ENCODE measurements at places on chromosomes 3 and 15.
A peak's percentile ranks its signal among the peaks of the same experiment; 100 is the strongest.

- no peak for DNase-seq
Observed at GRCh38 chr3:99409961-99410360, 228.4 kb upstream of the COL8A1 start.

GRCh38 chr3:46627078-46627477, 14.8 kb downstream of the FAM240A start:
- DNase-seq: no peak

DNA sequence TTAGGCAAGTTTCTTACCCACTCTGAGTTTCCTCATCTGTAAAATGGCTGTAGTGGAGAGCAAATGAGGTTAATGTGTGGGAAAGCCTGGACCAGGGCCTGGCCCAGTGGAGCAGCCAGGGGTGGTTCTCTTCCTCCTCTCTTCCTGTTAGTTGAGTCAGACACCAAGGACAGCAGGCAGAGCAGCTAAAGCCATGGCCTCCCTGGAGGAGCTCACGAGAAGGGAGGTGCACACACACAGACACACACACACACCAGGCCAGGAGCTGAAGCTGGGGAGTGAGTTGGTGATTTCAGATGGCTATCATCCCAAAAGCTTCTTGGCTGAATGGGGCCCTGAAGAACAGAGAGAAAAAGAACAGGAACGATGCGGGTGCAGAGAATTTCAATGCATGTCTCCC, 33.2 kb upstream of the TSPAN3 start:
- no peak for DNase-seq

DNA sequence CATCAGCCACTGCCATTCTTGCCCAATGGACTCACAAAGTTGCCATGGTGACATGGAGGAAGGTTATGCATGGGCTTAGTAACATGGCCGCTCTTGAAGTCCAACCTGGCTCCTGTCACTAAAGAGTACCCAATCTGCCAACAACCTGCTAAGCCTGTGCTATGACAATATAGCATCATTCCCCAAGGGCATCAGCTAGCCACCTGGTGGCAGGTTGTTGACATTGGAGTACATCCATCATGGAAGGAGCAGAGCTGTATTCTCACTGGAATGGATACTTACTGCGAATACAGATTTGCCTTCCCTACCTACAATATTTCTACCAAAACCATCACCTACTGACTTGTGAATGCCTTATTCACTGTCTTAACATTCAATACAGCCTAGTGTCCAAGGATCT, 138.9 kb upstream of the RORA start:
- DNase-seq: no peak

GRCh38 chr15:91413142-91413541, 313.1 kb downstream of the SV2B start:
- DNase-seq: no peak

DNA sequence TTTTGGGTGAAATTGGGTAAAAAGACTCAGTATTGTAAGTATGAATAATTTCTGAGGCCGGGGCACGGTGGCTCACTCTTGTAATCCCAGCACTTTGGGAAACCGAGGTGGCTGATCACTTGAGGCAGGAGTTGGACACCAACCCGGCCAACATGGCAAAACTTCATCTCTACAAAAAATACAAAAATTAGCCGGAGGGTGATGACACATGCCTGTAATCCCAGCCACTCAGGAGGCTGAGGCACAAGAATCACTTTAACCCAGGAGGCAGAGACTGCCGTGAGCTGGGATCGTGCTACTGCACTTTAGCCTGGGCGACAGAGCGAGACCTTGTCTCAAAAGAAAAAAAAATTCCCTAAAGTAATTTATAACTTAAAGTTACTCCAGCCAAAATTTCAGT, 162.2 kb downstream of the APBA2 start:
- no peak for DNase-seq

DNA sequence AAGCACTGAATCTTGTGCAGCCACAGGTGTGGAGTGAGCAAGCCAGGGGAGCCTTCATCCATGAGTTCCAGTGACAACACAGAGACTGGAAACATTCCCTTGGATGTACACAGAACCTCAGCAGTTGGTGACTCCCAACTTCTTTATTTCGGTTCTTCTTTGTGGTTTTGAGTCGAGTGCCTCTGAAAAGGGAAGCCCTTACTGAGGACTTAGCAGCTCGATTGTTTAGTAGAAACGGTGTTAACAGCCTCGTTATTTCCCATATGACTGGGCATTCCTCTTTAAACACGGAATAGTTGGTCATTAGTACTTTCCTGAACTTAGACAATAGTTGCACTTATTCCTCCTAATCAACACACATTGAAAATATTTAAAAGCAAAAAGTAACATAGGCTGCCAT, 7.7 kb downstream of the SLCO3A1 start:
- DNase-seq: no peak

DNA sequence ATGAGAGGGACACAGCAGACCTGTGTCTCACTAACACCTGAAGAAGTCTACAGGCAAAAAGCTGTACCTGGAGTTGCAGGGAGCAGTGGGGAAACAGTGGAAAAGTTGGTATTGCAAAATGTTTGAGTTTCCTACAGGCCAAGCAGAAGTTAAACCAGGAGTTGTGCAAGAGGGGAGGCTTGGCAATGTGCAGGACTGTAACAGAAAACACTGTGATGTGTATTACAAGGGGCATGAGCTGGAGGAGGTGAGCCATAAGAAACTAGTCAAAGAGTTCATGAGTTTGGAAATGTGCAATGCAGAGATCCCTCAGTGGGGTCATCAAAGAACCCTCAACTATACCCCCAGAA, 47.1 kb upstream of the SERPINI2 start:
- no peak for DNase-seq

- DNase-seq: no peak
Observed at GRCh38 chr3:151777880-151778279, 36.0 kb upstream of the AADAC start.

DNA sequence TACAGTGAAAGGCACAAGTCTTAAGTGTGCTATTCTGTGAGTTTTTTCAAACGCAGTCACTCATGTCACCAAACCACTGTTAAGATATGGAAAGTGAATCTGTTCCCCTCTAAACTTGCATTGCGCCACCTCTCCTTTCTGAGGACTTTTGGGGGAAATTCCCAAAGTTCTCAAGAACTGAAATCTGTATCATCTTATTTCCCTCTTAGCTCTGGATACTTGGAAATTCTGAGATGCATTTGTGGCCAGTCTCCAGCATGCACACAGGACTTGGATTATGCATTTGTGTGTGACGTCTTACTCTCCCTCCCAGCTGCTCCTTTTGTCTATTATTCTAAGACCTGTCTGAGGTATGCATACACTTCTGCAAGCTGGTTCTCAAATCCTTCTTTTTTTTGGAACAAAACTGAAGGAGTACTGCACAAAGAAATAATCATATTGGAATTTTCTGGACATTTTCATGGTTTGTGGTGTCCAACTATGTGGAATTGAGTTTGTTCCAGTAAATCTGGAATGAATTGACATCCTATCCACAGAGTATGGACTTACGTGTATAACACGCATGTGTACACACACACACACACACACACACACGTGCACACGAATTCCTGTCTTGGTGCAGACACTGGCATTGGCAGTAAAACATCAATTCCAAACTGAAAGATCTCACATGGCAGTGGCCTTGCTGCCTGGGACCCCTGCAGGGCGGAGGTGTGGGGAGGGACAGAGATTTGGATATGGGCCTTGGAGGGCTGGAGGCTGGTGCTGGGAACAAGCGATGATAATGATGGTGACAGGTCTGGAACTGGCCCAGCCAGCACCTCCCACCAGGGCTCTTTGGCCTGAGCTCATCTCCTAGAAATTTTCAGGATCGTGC, 8.2 kb upstream of the LCTL start:
- DNase-seq: no peak

- DNase-seq: no peak
Observed at GRCh38 chr3:122799322-122799721, 4.5 kb downstream of the SLC49A4 start.

DNA sequence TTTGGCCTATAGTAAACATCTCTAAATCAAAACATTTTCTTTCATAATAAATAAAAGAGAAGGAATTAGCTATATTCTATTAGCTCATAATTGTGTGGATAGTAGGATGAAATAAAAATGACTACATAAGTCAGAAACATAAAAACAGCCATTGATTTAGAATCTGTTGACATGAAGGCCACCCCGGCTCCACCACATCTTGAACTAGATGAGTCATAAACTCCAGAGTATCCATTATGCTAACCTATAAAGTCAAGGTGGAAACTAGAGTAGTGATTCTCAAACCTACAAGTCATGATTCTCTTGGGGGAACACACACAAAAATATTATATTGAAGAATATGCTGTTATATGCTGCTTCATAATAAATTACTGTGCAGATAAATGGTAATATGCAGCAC, 831.0 kb downstream of the TUSC7 start:
- no peak for DNase-seq

DNA sequence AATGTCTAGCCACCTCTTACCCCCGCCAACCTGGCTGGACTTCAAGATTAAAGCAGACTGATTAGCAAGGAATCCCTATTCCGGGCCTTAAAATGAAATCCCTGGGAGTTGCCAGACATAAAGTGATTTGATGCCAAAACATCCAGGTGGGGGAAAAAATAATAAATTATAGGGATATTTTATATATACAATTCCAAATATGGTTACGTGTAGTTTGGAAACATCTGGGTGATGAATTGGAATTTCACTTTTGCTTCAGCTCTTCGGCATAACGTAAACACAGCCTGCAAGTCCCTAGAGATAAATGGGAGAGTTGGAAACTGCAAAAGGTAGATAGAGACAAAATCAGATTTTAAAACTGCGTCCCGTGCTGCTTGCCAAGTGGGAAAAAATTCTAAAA, 545.5 kb upstream of the MDFIC2 start:
- no peak for DNase-seq

DNA sequence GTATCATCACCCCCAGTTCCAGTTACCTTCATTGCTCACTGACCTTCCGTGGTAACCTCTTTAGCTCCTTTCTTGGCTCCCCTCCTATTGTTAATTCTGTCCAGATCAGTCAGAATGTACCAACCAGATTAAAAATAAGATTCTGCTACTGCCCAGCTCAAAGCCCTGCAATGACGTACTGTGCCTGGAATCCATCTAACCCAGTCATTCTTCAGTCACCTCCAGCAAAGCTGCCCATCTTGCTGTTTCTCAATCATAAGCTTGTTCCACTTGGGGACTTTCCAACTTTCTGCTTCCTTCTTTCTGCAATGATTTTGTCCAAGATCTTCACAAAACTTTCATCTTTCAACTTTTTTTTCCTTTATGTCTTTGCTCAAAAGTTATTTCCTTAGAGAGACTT, 512.0 kb upstream of the ZNF385D start:
- no peak for DNase-seq

DNA sequence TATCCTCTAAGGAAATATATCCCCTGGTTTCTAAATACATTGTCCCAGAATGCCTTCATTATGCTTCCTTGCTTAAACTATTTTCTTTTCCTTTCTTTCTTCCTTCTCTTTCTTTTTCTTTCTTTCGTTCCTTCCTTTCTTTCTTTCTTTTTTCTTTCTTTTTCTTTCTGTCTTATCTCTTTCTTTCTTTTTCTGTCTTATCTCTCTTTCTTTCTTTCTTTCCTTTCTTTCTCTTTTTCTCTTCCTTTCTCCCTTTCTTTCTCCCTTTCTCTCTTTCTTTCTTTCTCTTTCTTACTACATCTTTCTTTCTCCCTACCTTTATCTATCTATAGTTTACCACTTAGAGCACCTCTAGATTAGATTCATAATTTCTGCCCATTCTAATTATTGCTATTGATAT, 552.1 kb downstream of the PYDC2 start:
- no peak for DNase-seq

GRCh38 chr15:56244811-56245576, 1.3 kb upstream of the RFX7 start:
- no peak for DNase-seq

GRCh38 chr3:184618811-184619210, 57.2 kb downstream of the EPHB3 start:
- no peak for DNase-seq

GRCh38 chr15:35078221-35078915, 6.7 kb downstream of the NANOGP8 start:
- no peak for DNase-seq

DNA sequence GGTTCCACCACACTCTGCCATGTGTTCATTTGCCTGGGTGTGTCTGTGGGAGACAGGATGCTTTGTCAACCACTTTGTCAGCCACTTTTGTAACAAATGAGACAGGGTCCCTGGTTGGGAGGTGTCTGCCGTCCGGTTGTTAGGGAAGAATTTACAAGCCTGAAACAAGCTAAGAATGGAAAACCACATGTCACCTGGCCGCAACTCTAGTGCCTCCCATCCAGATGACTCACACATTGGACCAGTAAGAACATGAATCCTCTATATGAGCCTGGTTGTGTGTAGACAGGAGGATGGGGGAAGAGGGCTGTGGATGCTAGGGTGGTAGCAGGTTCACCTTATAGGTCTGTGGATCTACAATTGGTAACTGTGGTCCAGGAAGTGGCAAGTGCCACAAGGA, 335.3 kb downstream of the CLSTN2 start:
- DNase-seq: no peak

DNA sequence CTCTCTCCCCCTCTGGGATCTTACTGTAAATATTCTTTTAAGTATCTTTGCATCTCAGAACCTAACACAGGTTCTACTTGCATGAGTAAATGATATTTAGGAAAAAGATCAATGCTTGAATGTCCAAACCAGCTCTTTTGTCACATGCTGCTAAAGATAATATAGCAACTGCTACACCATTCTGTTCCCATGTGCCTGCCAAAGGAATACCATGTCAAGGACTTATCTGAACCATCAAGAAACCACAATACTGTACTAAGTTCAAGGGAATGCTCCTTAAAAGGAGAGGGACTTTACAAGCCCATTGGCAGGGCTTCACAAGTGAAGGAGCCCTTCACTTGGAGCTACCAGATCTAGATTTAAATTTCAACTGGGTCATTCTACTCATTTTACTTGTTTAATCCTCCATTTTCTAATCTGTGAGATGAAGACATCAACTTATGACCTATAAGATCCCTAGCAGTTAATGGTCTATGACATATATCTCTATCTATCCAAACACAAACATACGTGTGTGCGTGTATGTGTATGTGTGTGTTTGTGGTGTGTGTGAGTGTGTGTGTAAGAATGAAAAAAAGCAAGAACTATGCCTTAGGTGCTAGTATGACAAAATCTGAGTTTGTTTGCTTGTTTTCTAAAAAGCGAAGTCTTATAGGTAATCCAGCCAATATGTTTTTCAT, 13.0 kb upstream of the SEC62 start:
- DNase-seq: no peak

DNA sequence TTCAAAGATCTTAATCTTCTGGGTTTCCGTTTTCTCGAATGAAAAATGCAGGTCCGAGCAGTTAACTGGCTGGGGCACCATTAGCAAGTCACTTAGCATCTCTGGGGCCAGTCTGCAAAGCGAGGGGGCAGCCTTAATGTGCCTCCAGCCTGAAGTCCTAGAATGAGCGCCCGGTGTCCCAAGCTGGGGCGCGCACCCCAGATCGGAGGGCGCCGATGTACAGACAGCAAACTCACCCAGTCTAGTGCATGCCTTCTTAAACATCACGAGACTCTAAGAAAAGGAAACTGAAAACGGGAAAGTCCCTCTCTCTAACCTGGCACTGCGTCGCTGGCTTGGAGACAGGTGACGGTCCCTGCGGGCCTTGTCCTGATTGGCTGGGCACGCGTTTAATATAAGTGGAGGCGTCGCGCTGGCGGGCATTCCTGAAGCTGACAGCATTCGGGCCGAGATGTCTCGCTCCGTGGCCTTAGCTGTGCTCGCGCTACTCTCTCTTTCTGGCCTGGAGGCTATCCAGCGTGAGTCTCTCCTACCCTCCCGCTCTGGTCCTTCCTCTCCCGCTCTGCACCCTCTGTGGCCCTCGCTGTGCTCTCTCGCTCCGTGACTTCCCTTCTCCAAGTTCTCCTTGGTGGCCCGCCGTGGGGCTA, at the start of the genes B2M and PATL2:
Gene B2M (plus strand): TSS at position 422 of the 647 bp plus-strand sequence. CDS start 30 bp downstream, at position 452.
Gene PATL2 (minus strand): TSS at position 228 of the 647 bp plus-strand sequence. CDS start 34,833 bp downstream, outside the sequence.
- DNase-seq: peak; percentile 94

- no peak for DNase-seq
Observed at GRCh38 chr3:171729452-171730334, 80.6 kb downstream of the PLD1 start.
